ENCODE measurements at places on chromosomes 13 and 19.
A peak's percentile ranks its signal among the peaks of the same experiment; 100 is the strongest.

- DNase-seq, result no peak
Observed at GRCh38 chr13:90336507-90336906, 1011.0 kb upstream of the MIR17HG start.

DNA sequence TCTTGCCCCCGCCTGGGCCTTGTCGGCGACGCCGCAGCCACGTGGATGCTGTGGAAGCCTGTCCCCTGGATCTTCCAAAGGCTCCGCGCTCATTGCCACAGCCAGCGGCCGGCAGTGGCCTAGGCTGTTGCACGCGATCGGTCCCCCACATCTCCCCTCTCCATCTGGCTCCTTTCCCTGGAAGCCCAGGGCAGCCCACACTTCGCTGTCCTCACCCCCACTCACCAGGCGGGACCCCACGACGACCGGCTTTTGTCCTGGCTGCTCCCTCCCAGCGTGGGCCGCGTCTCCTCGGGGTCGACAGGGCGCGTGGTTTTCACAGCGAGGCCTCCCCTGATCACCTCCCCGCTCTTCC is 605 bp upstream of the TEX30 start:
- DNase-seq, result no peak

DNA sequence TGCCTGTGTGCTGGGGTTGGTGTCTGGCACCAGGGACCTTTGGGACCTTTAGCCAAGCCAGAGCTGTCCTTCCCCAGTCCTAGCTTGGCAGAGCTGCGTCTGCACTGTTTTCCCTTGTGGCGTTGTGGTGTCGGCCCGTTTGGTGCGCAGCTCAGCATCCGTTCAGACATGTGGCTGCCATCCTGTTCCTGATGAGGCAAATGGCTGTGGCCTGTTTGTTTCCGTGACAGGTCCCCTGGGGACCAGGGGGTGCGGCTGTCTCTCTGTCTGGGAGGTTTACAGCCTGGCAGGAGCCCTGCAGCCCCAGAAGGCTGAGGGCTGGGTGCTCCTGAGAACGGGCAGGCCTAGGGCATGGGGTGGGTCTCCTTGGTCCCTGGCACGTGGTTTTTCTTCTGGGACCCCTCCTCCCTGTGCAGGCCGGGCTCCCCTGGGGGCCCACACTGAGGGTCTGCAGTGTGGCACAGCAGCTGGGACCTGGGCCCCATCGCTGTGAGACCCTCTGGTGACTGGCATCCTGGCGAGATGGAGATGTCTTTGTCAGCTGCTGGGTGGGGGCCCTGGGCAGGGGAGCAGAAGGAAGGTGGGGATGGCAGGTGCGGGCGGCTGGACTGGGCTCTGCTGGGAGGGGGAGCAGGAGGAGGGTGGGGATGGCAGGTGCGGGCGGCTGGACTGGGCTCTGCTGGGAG is 4.0 kb downstream of the SPPL2B start:
- peak; percentile 62 for DNase-seq

DNA sequence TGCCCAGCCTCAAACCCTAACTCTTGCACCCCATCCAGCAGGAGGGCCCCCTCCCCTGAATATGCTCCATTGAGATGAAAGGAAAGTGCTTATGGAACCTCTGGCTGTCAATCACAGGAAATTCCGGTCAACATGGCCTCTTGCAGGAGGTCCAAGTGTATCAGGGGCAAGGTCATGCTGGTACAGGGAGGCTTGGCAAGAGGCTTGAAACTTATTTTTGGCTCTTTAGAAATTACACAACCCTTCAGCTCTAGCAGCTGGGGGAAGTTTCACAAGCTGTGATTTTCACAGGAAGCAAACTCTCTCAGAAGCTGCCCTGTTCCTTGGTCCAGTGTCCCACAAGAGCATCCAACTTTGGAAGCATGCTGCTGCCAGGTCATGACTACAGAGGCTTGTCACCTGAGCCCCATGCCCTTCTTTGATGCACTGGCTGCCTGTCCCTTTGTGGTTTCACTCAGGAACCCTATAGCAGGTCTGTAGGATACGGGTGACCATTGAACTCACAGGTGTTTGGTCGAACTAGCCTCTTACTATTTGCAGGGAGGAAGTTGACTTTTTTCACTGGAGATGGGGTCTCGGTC is 8.4 kb downstream of the ASF1B start:
- DNase-seq, result no peak

DNA sequence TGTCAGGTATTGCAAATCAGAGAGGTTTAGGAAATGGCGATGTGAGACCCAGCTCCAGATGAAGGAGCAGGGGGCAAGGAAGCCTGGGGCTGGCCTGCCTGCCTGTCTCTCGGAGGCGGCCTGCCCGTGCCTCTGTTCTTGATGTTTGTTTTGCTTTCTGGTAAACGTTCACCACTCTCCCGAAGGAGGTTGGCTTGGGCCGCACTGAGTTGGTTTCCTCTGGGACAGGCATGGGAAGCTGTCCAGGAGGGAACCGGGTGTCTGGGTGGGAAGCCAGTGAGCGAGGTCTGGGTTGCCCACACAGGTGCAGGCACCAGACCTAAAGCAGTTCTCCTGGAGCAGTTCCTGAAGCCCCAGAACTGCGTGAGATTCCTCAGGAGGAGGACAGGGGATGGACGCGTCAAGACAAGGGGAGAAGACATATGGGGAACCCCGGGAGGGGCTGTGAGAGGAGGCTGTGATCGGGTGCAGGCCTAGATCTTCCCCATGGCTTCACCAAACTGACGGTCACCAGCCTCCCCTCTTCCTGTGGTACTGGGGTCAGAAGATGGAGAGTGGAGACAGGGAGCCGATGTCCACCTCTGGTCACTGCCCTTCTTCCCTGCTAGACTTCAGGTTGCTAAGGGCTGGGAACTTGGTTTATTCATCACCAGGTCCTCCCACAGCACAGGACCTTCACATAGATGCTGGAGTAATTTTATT is 15.2 kb downstream of the COL4A2 start:
- no peak for DNase-seq

DNA sequence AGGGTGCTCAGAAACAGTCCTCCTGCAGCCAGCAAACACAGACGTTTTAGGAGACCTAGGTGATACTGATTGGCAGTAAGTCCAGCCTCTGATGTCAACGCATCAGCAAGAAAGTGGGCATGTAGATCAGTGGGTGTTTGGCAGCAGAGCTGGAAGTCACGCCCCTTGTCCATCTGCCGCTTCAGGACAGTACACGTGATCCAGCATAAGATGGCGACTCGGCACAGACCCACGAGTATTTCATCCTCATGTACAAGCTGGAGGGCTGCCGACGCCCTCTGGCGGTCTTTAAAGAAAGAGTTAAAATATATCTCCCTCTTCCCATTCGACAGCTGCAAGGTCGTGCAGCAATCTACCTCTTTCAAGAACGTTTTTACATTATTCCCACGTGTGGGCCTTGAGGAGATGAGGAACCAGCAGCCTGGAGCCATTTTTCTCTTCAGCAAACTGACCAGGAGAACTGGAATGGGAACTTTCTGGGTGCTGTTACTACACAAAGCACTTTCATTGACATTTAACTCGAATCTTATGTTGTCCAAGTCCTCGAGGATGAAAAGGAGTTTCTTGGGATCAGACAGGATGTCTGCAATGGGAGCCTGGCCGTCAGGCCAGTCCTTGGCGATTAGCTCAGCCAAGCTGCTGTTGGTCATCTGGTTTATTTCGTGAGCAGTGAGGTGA is 22.3 kb downstream of the NLRP11 start:
- peak; percentile 89 for DNase-seq

- DNase-seq, result no peak
Observed at GRCh38 chr19:16671652-16672274, 10.8 kb downstream of the TMEM38A start.

- peak; percentile 65 for DNase-seq
Observed at GRCh38 chr13:75704927-75705288, 68.8 kb downstream of the LMO7 start.

- no peak for DNase-seq
Observed at GRCh38 chr13:46642254-46642653, 89.3 kb downstream of the LRCH1 start.

DNA sequence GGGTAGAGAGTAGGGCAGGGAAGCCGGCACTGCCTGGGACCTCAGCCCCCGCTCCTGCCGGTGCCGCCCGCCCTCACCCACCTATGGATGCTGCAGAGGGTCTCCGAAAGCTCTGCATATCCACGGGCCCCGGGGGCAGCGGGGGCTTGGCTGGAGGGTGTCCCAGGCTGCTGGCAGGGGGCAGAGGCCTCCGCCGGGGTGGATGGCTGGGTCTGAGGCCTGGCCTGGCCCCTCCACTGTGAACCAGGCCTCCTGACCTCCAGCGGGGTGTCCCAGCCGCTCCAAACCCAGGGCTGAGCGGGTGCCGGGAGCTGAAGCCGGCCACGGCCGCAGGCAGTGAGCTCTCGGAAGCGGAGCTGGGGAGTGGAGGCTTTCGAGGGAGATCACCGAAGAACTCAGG is 4.1 kb downstream of the PRAM1 start:
- no peak for DNase-seq

DNA sequence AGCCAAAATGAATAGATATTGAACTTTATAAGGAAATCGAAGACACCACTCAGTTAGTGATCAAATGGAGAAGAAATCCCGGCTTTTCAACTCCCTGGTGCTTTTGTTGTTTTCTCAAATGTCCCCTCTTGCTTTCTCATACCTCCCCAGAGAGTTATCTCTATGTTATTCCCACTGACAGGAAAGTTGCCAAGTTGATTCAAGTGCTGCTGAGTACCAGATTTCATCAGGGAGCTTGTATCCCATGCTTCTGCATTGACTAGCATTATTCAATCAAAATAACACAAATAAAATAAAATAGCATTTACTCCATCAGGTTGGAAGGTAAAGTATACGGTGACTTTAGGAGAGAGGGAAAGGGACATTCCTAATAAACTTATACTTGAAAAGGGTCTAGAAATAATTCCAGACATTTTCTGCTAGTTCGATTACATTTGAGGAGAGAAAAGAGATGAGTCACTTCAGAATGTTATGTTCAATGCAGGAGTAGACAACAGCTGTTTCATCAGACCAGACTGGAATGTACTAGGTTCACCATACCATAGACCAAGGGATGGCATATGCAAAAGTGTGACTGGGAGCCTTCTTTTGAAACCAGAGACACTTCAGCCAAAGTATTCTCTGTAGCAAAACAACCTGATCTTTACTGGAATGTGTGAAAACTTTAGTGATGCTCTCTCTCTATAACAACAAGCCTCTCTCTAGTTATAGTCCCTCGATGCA is 397.8 kb downstream of the FGF14 start:
- DNase-seq, result no peak

DNA sequence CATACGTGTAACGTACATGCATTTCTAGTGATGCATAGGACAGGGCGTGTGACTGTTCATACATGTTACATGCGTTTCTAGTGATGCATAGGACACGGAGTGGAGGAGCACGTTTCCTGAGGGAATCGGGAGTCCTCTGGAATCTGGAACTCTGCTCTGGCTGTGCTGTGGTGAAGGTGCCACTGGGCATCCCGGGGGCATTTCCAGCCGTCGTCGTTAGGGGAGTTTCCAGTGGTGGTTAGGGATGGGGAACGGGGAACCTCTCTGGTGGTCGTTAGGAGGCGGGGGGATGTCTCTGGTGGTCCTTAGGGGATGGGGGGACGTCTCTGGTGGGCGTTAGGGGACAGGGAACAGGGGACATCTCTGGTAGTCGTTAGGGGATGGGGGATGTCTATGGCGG is 209.6 kb upstream of the SOX1 start:
- DNase-seq, result no peak

DNA sequence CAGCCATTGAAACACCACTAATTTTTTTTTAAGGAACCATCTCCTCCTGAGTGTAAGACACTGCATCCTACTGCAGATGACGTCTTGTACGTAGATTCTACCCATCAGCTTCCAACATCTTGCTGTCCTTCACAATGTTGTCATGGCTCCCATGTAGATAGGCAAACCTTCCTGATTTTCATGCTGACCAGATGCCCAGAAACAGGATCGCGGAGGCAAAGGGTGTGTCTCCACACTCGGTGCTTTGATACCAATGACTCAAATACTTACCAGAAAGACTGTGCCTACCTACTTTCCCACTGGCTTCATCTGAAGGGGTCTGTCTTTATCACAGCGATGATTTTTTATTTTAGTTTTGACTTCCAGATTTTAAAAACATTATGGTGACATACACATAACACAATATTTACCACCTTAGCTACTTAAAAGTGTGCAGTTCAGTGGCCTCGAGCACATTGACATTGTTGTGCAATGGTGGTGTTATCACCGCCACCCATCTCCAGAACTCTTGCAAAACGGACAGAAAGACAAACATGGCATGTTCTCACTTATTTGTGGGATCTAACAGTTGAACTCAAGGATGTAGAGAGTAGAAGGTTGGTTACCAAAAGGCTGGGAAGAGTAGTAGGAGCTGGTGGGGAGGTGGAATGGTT is 94.0 kb upstream of the PEG3 start:
- no peak for DNase-seq

GRCh38 chr13:25095851-25096453 is at the start of gene PABPC3:
TSS of gene PABPC3 (plus strand) at chr13:25096136. CDS start at chr13:25096199, 63 bp downstream.
- no peak for DNase-seq

- DNase-seq, result no peak
Observed at GRCh38 chr19:38287604-38288003, 16.4 kb upstream of the C19orf33 start.

GRCh38 chr19:13784731-13785452 is 10.4 kb upstream of the ZSWIM4 start:
- DNase-seq, result peak; percentile 29

GRCh38 chr19:33208371-33208895 is 14.3 kb downstream of the LRP3 start:
- DNase-seq, result no peak
